ENCODE measurements at places on chromosomes 4 and X.

DNA sequence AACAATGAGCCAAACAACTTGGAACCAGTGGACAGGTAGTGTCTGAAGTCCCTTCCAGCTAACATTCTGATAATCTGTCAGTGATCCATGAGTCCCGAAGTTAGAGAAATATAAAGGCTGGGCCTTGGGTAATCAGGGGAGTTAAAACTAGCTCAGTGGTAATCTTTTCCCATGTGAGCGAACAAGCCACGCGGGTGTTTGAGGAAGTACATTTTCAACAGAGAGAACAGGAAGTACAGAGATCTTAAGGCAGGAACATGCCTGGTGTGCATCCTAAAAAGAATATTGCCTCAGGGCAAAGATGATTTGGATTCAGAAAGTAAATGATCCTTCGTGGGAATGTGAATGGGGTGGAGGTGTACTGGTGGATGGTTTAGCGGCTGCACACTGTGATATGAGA, 42.9 kb downstream of the FNIP2 start:
- peak; percentile 28 for DNase-seq

- DNase-seq, result no peak
Observed at GRCh38 chr4:147090486-147090885, 144.8 kb upstream of the TTC29 start.

- DNase-seq, result no peak
Observed at GRCh38 chrX:29724316-29724715, 491.0 kb upstream of the MAGEB2 start.

DNA sequence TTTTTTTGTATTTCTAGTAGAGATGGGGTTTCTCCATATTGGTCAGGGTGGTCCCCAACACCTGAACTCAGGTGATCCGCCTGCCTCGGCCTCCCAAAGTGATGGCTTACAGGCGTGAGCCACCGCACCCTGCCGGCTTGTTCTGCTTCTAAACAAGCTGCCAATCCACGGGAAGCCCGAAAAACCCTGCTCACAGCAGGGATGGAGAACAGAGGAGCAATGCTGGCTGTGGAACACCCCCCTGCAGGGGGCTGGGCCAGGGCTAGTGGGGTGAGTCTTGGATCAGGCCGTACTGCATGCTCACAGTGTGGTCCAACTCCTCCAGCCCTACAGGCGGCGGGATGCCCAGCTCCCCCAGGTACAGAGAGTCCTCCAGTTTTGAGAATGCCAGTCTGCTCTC, 38.1 kb upstream of the ARHGAP6 start:
- no peak for DNase-seq

DNA sequence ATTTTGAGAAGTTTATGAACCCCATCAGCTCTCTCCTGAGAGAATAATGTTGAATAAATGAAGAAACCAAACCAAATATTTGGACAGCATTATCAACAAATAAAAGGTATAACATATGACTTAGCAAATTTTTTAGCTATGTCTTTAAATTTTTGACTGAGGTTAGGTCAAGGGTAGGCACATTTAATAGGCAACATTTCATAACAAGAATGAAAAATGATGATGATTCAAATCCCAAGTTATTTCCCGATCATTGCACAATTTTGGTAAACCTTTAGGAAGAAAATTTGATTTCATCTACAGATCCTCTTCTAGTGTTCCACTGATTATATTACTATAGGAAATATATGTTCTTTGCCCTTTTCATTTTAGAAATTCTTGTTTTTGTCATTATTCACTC, 123.7 kb upstream of the TLR3 start:
- no peak for DNase-seq

- DNase-seq, result no peak
Observed at GRCh38 chr4:94544811-94545210, 93.1 kb downstream of the PDLIM5 start.

GRCh38 chr4:86848732-86849619, at the start of gene SLC10A6:
Gene SLC10A6, minus strand, starts transcription at chr4:86849384. Its CDS starts 269 bp downstream, at chr4:86849115.
- DNase-seq, result no peak

DNA sequence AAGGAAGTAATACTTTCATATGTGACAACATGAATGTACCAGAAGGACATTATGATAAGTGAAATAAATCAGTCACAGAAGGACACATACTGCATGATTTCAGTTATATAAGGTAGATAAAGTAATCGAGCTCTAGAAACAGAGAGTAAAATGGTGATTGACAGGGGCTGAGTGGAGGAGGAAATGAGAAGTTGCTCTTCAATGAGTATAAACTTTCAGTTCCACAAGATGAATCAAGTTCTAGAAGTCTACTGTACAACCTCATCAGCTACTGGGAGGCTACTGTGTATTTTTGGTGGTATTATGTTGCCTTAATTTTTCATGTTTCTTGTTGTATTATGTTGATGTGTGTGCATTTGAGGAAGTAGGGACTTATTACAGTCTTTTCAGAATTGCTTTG, 270.9 kb upstream of the GRIA3 start:
- no peak for DNase-seq

GRCh38 chr4:7383266-7383665, 51.5 kb downstream of the PSAPL1 start:
- DNase-seq, result no peak

DNA sequence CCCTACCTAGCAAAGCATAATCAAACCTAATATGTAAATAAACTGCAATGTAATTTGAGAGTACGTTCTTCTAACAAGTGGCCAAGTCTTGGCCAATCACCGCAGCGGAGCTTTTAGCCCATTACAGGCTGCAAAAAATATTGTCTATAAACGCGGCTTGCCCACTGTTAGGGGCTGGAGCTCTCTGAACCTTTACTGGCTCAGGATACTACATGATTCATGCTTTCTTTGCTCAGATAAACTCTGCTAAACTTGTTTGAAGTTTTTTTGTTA, 990 bp upstream of the HADH start:
- DNase-seq, result no peak

GRCh38 chrX:68363984-68364383, 69.3 kb downstream of the OPHN1 start:
- no peak for DNase-seq

DNA sequence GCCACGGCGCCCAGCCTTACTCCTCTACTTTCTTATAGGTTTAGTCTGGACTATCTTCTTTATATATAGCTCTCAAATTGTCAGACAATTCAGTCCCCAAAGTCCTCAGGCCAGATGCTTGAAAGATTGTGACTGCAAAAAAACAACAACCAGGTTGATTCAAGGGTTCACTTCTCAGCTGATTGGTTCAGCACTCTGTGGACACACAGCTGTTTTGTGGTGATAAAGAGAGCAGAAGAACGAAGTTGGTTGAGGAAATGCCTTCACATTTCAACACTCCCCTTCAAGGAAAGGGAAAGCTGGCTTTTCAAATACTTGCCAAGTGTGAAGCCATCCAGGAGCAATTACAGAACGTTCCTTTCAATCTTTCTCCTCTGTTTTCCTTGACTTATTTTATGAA, 166.8 kb downstream of the SHROOM3 start:
- DNase-seq, result no peak

Data from Jurkat, Clone E6-1 (cell line).